ENCODE measurements at places on chromosomes 6 and 20.

DNA sequence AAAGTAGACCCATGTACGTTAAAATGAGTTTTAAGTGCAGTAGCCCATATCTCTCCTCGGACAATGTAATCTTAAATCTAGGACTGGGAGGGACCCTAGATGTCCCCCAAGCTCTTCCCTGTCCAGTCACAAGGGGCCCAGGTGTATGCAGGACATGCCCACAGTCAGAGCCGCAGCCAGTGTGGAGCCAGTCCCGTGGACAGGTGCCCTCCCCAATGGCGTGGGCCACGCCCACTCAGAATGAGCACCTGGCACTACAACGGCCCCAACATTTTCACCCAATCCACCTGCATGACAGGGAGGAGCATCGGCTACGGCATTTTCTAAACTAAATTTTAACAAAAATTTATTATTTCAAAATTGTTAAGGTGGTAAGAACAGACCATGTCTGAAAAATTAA, 53.2 kb downstream of the WDR27 start:
- DNase-seq, result no peak

DNA sequence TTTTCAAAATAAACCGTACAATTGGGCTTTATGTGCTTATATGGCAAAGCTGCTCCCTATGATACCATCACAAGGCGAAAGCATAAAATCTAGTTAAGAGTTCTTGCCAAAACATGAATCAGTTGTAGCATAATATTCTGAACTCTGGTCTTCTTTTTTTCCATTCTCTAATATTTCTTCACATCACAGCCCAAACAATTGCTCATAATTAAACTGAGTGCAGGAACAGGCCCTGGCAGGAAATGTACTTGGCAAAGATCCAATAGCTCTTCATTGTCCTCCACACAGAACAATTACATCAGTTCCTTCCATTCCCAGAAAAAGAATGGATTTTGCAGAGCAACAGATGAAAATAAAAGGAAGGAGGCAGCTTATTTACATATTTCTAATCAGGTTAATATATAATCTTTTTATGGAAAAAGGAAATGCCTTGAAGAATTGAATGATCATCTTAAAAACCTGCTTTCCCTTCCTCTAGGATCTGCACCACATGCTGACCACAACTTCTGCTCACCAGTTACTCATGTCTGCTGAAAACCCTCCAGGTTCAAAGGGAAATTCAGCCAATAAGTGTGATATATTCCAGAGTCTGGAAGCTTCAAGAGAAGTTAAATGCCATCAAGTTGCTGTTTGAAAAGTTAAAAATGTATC, 123.3 kb upstream of the COL21A1 start:
- DNase-seq, result no peak

- no peak for DNase-seq
Observed at GRCh38 chr6:26570027-26570809, 26.5 kb upstream of the ABT1 start.

- DNase-seq, result no peak
Observed at GRCh38 chr20:53389516-53390300, 203.9 kb downstream of the ZNF217 start.

- no peak for DNase-seq
Observed at GRCh38 chr6:122154912-122155575, 244.4 kb upstream of the HSF2 start.

GRCh38 chr6:22145823-22146677, 150.8 kb downstream of the PRL start:
- no peak for DNase-seq

DNA sequence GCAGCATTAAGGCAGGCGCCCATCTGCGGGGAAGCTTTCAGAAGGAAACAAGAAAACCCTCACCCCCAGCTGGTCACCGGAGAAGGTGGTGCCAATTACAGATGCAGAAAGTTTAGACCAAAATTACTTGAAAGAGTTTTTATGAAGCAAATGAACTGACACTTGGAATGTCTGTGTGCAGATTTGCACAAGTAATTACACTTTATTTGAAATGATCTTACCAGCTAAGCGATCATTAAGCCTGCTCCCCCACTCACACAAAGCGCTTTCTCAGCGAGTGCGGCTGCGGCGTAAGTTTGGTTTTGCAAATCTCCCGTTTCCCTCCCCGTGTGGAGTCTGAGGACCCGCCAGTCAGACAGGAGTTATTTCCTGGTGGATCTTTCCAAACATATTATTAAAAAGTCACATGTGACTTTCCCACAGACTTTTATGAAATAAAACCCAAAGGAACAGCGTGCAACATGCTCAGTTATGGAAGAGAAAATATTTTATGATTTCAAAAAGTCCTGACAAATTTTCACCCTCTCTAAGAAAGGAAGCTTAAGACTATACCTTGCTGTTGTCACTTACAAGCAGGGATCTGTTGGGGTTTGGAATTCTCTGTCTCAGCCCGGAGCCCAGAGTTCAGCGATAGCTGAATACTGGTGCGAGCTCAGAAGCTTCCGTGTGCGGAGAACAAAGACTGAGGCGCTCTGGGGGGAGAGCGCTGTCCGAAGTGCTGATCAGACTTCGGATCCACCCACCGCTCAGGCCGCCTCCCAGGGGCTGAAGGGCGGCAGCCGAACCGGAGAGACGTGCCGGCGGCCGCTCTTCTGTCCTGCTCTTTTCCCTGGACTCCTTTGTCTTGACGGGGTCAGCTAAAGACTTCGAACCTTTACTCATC, 2.7 kb upstream of the MYT1 start:
- DNase-seq, result no peak
